Ovary (tissue), 10 donors: ENCODE measurements at places on chromosomes 3 and 15. TPM values are rescaled to one million over a fixed set of nuclear protein-coding genes. Genes with fewer than 3 reads are reported as not detected.

GRCh38 chr15:67144609-67145311, 79.4 kb downstream of the SMAD3 start:
- no peak for DNase-seq
- H3K27me3 ChIP-seq: no peaks in the 10 kb centered on the region
- H3K4me3 ChIP-seq: no peak overlapping the region
- peaks cover 51% of the 10 kb centered on the region for H3K4me1 ChIP-seq

- DNase-seq: peak; percentile 85
- no peaks in the 10 kb centered on the region for H3K27me3 ChIP-seq
- H3K4me3 ChIP-seq: peak within 1 kb of the TSS; percentile 89
- peak within 1 kb of the TSS; percentile 100 for H3K27ac ChIP-seq
- H3K36me3 ChIP-seq: no peaks in the 10 kb centered on the region
These were observed at the start of gene USF3 for GRCh38 chr3:113695786-113696645. TSS of gene USF3 (minus strand) at chr3:113696642. CDS start at chr3:113674878, 21,764 bp downstream.

DNA sequence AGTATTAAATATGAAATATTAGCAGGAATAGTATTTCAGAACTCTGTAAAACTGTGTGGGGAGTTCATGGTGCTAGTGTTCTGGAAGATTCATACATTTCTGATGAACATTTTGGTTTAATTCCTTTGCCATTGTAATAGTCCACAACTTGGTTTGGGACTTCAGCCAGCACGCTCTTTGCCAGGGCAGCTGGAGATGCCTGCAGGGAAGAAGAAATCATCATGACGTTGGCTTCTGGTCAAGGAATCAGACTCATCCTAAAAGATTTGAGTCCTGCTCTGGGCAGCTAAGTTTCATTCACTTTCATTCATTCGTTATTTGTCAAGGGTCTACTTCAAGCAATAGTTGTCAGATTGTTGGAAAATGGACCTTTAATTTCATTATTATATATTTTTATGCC, 32.4 kb upstream of the MRPL3 start:
- DNase-seq: no peak
- no peaks in the 10 kb centered on the region for H3K27me3 ChIP-seq
- H3K27ac ChIP-seq: no peak overlapping the region
- no peaks in the 10 kb centered on the region for H3K4me1 ChIP-seq
- no peaks in the 10 kb centered on the region for H3K36me3 ChIP-seq

GRCh38 chr3:44584646-44585501, at the start of gene ZNF660:
TSS of gene ZNF660 (plus strand) at chr3:44584964. CDS start at chr3:44594194, 9,230 bp downstream.
- H3K27me3 ChIP-seq: no peaks in the 10 kb centered on the region
- no peaks in the 10 kb centered on the region for H3K36me3 ChIP-seq
- peak within 1 kb of the TSS; percentile 59 for H3K4me3 ChIP-seq
- DNase-seq: peak; percentile 74

ADAMTS7 gene
- total RNA-seq: 8.8 TPM

SGO1 gene
- 0.11 TPM for total RNA-seq

CCR1 gene
- 3.5 TPM for total RNA-seq

MCTP2 gene
- 44.5 TPM for total RNA-seq

ACP3 gene
- total RNA-seq: 2.5 TPM

ANKDD1A gene
- 29.4 TPM for total RNA-seq

REC114 gene
- total RNA-seq: not detected

DNA sequence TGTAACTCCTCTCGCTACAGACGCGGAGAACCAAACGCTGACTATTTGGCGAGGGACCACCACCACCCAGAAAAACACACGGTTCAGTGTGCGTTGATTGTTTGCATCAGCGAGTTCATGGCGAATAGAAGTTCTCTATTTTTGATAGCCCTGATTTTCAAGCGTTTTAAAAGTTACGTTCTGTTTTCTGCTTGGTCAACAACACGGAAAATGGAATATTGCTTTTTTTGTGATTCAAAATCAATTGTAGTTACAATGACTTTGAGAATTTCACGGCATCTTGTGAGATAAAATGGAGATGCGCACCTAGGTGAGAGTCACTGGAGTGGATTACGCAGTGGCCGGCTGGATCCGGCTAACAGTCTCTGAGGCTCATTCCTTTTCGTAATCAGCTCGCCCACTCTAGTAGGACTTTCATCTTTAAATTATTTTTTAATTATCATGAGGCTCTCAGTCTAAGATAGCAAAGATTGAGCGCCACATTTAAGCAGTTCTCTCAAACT, 54.8 kb downstream of the CCDC54 start:
- peak overlapping the region; percentile 99 for H3K27ac ChIP-seq
- no peaks in the 10 kb centered on the region for H3K36me3 ChIP-seq
- DNase-seq: peak; percentile 34
- H3K4me1 ChIP-seq: no peaks in the 10 kb centered on the region
- H3K4me3 ChIP-seq: peak overlapping the region; percentile 77
